ENCODE measurements at places on chromosomes 5 and 9.

DNA sequence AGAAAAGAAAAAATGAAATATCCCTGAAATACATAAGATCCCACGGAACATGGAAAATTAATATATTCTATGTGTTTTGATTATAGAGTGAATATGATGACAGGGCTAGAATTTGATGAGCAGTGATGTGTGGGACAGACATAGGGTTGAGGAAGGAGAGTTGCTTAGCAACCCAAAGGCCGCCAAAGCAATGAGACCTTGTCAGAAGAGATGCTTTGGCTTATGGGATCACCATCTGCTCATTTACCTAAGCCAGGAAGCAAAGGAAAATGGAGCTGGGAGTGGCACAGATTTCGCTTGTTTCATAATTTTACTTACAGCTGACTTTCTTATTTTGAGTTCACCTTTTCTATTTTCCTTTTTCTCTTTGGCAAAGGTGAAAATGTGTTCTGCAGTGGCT lies 20.9 kb upstream of the HAPLN1 start:
- no peak for DNase-seq

- DNase-seq = no peak
Observed at GRCh38 chr9:23145467-23145866, 680.6 kb downstream of the ELAVL2 start.

GRCh38 chr5:173730632-173731298 lies 114.3 kb upstream of the BOD1 start:
- no peak for DNase-seq

DNA sequence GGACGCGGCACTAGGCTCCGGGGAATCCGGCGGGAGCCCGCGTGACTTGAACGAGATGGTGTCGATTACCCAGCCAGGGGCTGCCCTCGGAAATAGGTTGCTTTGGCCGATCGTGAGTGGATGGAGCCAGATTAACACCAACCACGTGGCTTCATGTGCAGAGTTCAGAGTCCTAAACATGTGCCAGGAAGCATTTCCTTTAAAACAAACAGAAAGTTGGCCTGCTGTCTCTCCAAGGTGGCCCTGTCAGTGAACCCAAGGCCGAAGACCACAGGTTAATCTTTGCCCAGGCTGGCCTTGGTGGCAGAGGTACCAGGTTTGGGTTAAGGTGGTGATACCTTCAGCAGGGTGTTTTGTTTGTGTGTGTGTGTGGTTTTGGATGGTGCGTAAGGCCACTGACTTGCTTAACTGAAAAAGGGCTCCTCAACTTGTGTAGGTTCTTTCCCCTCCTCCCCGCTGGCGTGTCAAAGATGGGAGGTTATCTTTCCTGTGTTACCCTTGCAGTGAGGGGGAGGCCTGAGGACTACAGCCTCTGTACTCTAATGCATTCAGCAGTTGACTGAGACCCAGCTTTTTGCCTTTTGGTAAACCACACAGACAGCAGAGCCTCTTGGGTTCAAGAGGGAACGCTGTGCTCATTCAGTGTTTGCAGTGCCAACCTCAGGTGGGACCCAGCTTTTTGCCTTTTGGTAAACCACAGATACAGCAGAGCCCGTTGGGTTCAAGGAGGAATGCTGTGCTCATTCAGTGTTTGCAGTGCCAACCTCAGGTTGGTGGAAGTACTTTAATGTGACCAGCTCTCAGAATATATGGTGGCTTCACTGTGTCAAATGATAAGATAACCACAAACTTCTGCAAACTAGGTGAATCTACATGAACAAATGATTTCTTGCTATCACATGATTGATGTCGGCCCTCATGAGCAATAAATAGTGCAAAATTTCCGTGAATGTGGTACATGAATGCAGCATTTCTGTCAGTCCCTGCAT lies 1.4 kb downstream of the IQGAP2 start:
- DNase-seq = peak; percentile 77

DNA sequence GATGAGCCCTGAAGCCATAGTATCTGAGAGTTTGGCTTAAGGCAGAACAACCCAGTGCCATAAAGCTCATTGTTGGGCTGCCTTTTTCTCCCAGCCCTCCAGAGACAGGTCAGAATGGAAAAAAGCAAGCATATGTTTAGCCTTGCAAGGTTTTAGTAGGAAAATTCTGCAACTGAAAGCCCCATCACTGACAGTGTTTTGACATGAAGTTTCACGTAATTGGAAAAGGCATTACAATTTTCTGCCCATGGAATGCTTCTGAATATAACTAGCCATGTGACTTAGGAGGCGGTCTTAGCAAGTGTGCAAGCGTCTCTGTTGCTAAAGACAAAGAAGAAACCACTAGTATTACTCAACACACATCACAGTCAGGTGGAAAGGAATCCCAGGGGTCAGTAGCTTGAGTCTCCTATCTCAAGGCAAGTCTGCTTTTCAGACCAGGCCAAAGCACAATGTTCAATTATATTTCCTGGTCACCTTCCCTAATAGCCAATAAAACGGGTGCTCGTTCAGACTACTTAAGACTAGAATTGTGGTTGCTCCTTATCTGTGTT lies 117.6 kb downstream of the CARTPT start:
- DNase-seq = no peak

- DNase-seq = no peak
Observed at GRCh38 chr9:127693143-127693542, 13.6 kb upstream of the CFAP157 start.

- no peak for DNase-seq
Observed at GRCh38 chr9:95363051-95363841, 45.7 kb upstream of the FANCC start.

DNA sequence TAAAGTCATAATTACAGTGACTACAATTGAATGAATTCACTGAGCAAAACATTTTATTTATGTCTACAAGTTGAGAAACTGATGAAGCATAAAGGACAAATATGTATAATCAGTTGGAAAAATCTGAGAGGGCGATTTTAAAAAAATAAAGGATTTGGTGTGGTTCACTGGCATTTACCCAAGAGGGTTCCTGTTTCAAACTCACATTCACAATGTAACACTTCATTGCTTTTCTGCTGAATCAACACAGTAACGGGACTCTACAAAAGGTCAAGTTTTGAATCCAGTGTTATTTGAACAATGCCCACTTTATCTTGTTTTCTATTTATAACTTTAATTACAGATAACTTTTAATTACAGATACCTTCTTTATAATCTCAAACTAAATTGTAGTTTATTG lies 138.6 kb downstream of the NUDT12 start:
- DNase-seq = peak; percentile 23

GRCh38 chr5:44674461-44674860 lies 134.3 kb upstream of the MRPS30 start:
- no peak for DNase-seq

- no peak for DNase-seq
Observed at GRCh38 chr9:122080986-122081385, 12.1 kb downstream of the TTLL11 start.
